ENCODE measurements at places on chromosomes 12 and 14. TPM values are rescaled to one million over a fixed set of nuclear protein-coding genes. Genes with fewer than 3 reads are reported as not detected.

Gene NFATC4
- total RNA-seq: 28.8 TPM

Gene CAPZA3
- not detected for total RNA-seq

Gene GLT8D2
- total RNA-seq: 4.0 TPM

Gene MARCHF9
- 5.5 TPM for total RNA-seq

Gene RNASE3
- total RNA-seq: not detected

Gene IQSEC3
- total RNA-seq: 0.06 TPM

Gene HVCN1
- total RNA-seq: not detected

Gene BBOF1
- total RNA-seq: 5.3 TPM

Gene PGF
- total RNA-seq: 8.0 TPM

Gene SLC17A8
- total RNA-seq: not detected

Gene SERPINA10
- total RNA-seq: not detected

Gene RFLNA
- 63.9 TPM for total RNA-seq

Gene CCDC184
- 0.51 TPM for total RNA-seq

Gene TAS2R19
- total RNA-seq: 9.0 TPM

Gene IAPP
- not detected for total RNA-seq

Gene ERC1
- 18.1 TPM for total RNA-seq

Gene SCFD1
- total RNA-seq: 127 TPM

Gene C14orf39
- total RNA-seq: 0.34 TPM

Gene RASSF9
- total RNA-seq: 0.34 TPM

Gene KLRC1
- not detected for total RNA-seq

Gene EIF2S3B
- 0.57 TPM for total RNA-seq

Data from Daoy (cell line).